Neural progenitor cell (in vitro differentiated cells): ENCODE measurements at places on chromosomes 12 and 14.

GRCh38 chr12:111523587-111524167, 75.4 kb downstream of the ATXN2 start:
- DNase-seq, result no peak

- DNase-seq, result peak; percentile 44
These were observed 37.0 kb upstream of the EIF5 start for GRCh38 chr14:103296987-103297386.

GRCh38 chr12:78470354-78471195, 394.0 kb upstream of the SYT1 start:
- peak; percentile 60 for DNase-seq

DNA sequence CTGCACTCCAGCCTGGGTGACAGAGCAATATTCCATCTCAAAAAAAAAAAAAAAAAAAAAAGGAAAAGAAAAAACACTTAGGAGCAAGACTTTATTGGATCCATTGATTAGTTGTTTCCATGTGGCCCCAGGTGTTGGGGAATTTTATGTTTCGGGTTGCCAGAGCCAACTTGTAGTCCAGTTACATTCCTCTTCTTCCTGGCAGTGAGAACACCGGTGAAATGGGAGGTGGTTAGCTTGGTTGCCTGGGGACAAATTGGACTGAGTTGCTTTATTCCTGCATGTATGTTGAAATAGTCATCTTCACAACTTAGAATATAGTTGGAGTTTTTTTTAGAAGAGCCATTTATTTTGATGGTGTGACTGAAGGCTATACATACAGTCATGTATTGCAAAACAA, 12.6 kb downstream of the RCOR1 start:
- DNase-seq, result no peak

DNA sequence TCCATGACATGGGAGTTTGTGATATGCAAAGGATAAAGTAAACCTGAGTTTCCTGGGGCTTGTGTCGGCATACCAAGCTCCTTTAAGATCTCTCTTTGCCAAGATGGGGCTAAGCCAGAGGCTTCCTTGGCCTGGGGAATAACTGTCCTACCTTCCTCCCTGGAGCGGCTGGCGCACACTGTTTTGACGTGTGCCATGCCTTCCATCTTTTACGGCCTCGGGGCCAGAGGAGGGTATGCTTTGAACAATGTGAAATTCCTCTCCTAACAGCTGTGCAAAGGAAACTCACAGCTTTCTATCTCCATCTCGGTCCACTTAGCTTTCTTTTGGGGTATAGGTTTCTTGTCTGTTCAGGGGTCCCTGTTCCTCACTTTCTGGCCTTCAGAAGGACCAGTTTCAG, 55.2 kb downstream of the NTF3 start:
- no peak for DNase-seq

- no peak for DNase-seq
These were observed 25.4 kb downstream of the PAWR start for GRCh38 chr12:79665212-79665887.

GRCh38 chr14:63182968-63183367, 21.3 kb upstream of the RHOJ start:
- DNase-seq, result no peak

- DNase-seq, result no peak
These were observed 181.8 kb upstream of the MYL2 start for GRCh38 chr12:111102102-111102739.

GRCh38 chr14:49893309-49894213, 679 bp downstream of the ARF6 start:
- DNase-seq, result peak; percentile 45

GRCh38 chr14:81829447-81829846, 295.8 kb upstream of the SEL1L start:
- DNase-seq, result no peak

DNA sequence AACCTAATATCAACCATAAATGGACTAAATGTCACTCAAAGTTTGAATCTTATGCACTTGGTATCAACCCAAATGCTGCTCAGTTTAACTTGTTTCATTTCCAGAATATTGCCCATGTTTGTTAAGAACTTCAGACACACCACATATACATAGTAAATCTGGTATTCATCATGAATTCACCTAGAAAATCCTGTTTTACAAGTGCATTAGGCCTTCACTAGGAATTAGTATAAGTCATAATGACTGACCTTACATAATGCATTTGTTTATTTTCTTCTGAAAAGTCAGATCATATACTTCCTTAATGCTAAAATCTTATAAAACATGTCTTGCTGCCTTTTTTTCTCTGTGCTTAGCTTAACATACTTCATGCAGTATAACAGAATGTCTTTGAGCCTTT, 66.1 kb downstream of the ABCD2 start:
- no peak for DNase-seq

DNA sequence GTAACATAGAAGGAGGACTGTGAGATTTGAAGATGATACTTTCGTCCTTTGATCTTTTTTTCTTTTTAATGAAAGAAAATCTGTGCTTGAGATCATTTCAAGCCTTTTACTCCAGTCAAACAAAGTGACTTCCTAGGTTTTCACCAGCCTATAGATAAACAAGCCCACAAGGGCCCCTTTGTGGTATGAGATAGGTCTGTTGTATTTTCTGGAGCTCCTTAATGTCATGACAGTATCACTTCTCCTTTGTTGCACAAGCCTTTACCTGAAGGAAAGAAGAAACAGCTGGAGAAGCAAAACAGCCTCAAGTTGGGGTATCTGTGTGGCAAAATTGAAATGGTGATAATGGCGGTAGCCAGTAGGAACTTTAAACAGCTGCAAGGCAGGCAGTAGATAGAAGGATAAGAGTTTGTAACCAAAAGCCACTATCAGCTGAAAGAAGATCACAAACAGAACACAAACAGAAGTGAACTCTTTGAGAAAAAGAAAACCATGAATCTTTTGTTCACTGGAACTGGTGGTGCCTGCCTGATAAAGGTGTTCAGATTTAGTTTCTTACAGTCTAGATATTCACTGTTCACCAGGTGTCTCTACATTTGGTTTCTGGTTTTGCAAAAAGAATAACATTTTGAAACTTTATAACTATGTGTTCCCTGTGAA, 96.8 kb downstream of the LGR5 start:
- DNase-seq, result no peak
